ENCODE measurements at places on chromosomes 13 and 19. TPM values are rescaled to one million over a fixed set of nuclear protein-coding genes. Genes with fewer than 3 reads are reported as not detected.

LGALS7B gene
- 2.6 TPM for total RNA-seq

PVR gene
- 141 TPM for total RNA-seq

ZNF536 gene
- not detected for total RNA-seq

PEAK3 gene
- total RNA-seq = not detected

- no peak for DNase-seq
- no peaks in the 10 kb centered on the region for H3K4me1 ChIP-seq
- H3K27ac ChIP-seq = no peak overlapping the region
- H3K36me3 ChIP-seq = peaks cover 60% of the 10 kb centered on the region
Measured at GRCh38 chr13:113534236-113534860, 43.8 kb upstream of the DCUN1D2 start.

Measured in MCF 10A (cell line).